Right ventricle myocardium superior (tissue), 1 donor: ENCODE measurements at places on chromosomes 7 and 10.
A peak's percentile ranks its signal among the peaks of the same experiment; 100 is the strongest.

GRCh38 chr7:139753693-139754111 lies 24.1 kb downstream of the HIPK2 start:
- no peak for DNase-seq

DNA sequence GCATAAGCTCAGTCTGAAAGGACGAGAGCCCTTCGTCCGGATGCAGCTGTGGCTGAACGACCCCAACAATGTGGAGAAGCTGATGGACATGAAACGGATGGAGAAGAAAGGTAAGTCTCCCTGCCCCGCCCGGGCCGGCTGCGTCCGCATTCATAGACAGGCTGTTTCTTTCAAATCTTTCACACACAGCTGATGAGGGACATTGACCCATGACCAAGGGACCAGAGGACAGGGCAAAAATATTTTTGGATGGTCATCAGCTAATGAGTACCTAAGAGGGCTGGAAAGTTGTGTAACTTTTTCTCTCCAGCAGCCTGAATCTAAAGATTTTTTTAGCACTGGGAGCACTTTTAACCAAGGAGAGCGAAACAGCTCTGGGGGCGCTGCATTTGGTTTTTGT lies 52.5 kb upstream of the SH2B2 start:
- peak; percentile 30 for DNase-seq

DNA sequence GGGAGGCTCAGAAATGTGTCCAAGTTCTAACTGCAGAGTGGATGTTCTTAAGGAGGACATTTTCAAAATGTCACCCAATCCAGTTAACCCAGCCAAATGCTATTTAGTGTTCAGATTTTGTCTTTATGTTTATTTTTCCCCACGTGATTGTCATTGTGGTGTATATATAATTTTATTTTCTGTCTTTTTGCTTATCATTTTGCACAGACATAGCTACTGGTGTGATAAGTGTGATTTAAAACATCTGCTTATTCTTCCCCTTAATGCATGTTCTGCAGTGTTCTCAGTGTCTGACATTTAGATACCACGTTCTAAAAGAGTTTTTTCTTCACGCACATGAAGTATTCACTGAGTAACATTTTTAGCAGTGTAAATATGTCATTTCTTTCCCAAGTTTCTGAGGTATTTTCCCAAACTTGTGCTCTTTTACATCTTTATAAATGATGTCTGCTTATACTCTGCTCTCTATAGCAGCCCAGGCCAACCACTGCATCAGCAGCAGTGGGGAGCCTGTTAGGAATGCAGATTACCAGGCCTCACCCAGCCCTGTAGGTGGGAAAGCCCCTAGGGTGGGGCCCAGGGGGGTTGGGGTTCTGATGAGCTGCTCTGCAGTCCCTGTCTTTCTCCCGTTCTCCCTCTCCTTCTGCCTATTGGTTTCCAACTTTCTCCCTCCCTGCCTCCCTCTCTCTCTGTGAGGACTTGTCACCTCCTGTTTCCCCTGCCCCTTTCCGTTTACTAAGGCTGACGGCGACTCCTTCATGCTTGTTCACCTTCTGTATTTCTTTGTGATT lies 20.8 kb downstream of the ADCY1 start:
- no peak for DNase-seq

DNA sequence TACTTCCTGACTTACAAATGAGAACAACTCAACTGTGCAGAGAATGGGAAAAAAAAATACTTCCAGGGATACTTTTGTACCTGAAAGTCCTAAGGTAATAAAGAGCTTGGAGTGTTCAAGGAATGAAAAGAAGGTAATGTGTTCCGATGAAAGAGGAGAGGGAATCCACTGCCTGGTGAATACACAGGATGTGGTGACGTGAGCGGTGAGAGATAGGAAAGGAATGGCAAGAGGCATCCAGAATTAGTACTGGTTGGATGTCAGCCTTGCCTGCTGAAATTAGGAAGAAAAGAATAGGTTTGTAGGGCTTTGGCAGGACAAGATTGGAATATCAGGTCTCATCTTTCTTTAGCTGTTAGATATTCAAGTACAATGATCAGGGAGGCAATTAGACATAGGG lies 347.7 kb downstream of the POM121L12 start:
- DNase-seq = no peak

DNA sequence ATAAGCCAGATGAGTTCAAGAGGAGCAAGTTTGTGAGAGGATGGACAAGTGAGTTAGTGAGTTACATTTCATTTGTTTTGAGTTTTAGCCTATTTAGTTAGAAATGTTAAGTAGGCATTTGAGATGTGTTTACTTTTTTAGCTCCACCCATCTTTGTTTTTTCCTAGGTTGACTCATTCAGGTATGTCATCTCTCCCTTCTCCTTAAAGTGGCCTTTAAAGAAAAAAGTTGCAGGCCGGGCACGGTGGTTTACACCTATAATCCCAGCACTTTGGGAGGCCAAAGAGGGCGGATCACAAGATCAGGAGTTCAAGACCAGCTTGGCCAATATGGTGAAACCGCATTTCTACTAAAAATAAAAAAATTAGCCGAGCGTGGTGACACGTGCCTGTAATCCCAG lies 71.2 kb downstream of the BMPR1A start:
- no peak for DNase-seq

DNA sequence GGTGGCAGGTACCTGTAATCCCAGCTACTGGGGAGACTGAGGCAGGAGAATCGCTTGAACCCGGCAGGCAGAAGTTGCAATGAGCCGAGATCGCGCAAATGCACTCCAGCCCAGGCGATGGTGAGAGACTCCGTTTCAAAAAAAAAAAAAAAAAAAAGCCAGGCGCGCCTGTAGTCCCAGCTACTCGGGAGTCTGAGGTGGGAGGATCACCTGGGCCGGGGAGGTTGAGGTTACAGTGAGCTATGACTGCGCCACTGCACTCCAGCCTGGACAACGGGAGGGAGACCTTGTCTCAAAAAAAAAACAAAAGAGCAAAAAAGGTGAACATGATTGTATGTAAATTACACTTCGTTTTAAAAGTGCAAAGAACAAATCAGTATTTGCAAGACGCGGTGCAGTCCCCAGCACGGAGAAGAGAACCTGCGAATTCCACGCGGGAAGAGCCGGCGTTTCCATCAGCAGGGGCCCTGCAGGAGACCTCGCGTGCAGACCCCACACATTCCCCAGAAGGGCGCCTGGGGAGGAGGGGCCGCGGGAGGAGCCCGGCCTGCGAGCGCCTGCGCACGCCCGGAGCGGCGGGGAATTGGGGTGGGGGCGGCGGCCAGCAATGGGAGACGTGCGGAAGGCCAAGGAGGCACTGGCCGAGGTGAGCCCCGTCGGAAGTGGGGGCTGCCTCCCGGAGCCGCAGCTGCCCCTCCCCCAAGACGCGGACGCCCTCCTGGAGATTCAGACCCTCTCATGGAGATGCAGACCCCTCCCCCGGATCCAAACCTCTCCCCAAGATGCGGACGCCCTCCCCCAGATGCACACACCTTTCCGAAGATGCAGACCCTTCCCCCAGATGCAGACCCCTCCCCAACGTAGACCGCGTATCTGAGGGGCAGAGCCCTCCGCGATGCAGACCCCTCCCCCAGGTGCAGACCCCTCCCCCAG lies 16.7 kb upstream of the SUN1 start:
- peak; percentile 43 for DNase-seq

DNA sequence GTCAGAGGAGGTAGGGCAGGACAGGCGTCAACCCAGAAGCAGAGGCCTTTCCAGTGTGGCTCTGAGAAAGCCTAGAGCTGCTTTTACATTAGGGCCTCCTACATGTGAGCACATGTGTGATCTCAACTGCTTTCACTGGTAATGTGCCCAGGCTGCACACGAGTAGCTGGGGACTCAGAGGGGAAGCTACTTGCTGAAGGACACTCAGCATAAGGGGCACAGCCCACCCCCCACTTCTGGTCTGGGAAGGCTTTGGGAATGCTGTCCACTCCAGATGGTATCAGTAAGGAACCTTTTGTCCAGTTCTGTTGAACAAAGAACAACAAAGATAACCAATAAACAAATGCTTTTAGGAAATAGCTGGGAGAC lies 18.9 kb downstream of the PRF1 start:
- no peak for DNase-seq

DNA sequence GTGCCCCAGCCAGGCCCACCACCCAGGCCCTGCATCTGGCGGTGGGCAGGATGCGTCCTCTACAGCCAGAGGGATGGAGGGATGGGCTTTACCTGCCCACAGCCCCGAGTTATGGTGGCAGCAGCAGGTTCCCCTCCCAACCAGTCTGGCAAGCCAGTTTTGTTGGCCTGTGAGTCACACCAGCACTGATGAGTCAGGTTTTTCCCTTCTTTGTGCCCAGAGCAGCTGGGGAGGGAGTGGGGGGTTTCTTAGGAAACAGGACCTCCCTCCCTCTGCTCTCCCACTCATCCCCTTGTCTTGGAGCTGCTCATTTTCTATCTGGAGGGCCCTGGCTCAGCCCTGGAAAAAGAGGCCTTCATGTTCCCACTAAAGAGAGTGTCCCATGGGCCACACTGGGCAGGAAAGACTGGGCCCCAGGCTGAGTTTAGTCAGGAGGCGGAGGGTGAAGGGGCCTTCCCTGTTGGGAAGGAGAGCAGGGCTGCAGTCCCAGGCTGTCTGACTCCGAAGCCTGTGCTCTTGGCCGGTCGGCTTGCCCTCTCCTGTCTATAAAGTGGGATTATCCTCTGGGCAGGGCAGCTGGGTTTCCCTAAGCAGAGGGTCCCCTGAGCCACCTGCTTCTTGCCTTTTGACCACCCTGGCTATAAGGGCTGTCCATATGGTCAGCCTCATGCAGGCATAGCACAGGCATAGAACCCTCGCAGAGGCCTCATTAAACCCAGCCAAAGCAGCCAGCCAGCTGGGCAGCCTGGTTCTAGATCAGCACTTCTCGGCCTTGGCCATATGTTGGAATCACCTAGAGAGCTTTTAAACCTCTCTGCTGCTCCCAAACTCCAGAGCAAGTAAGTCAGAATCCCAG lies 30.2 kb upstream of the ANKRD2 start:
- DNase-seq = peak; percentile 78

GRCh38 chr7:139580435-139580834 lies 57.0 kb downstream of the CLEC2L start:
- no peak for DNase-seq
